ENCODE measurements at places on chromosomes 6 and 20.

GRCh38 chr6:53615633-53616449 lies 49.7 kb downstream of the KLHL31 start:
- DNase-seq, result no peak

DNA sequence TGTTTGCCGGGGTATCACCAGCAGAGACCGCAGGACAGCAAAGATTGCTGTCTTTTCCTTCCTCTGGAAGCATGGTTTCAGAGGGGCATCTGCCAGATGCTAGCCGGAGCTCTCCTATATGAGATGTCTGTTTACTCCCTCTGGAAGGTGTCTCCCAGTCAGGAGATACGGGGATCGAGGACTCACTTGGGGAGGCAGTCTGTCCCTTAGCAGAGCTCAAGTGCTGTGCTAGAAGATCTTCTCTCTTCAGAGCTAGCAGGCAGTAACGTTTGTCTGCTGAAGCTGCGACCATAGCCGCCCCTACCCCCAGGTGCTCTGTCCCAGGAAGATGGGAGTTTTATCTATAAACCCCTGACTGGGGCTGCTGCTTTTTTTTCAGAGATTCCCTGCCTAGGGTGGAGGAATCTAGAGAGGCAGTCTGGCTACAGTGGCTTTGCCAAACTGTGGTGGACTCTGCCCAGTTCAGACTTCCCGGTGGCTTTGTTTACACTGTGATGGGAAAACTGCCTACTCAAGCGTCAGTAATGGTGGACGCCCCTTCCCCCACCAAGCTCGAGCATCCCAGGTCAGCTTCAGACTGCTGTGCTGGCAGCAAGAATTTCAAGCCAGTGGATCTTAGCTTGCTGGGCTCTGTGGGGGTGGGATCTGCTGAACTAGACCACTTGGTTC lies 133.0 kb upstream of the FLRT3 start:
- no peak for DNase-seq

GRCh38 chr20:36959242-36959641 lies 7.7 kb upstream of the SAMHD1 start:
- DNase-seq, result no peak

GRCh38 chr20:19451923-19452295 lies 239.5 kb downstream of the SLC24A3 start:
- no peak for DNase-seq

DNA sequence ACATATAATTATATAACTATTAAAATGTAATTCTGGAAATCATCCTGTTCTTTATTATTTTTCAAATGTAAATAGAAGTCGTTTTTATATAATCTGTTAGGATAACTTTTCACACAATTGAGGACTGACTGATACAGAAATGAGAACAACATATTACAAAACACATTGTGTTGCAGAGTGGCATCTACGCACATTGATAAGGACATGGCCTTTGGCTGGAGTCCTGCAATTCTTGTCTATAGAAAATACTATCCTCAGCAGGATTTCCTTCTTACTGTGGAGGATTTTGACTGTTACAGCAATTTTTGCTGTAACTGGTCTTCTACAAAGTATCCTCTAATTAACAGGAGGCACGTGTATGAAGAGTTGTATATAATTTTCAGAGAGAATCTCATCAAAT lies 19.8 kb downstream of the SH3BGRL2 start:
- DNase-seq, result no peak

DNA sequence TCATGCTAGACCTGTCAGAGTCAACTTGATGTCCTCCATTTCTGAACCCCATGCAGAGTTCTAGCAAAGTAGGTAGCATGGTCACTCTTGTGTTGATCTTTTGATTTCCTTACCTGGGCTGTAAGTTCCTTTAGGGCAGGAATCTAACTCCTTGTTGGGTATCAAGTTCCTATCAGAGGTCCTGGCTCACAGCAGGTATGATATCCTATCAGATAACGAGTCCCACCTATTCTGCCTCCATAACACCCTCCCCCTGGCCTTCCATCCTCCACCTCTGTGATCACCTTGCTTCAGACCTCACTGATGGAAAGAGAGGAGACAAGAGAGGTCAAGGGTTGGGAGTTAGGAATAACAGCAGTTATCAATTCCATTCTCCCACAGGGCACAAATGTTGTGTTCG lies 76.1 kb downstream of the CDC40 start:
- no peak for DNase-seq

- DNase-seq, result no peak
Observed at GRCh38 chr20:12014276-12014675, 96.6 kb downstream of the BTBD3 start.

- no peak for DNase-seq
Observed at GRCh38 chr6:151054306-151054705, 185.5 kb upstream of the AKAP12 start.

DNA sequence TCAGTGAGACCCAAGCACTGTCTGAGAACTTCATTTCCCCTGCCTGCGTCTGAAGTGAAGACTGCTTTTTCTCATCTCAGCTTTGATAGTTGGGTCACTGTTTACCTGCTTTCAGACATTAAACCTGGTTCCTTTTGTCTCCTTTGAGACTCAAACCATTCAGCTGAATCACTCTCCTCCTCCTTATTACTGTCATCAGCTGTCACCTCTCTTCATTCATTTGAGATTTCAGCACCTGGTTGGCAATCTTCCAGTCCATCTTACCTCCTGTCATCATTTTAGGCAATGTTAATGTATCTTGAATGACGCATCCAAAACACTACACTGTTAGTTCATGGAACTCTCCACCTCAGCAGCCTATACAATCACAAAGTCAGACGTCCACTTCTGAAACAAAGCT lies 34.3 kb upstream of the SOX4 start:
- no peak for DNase-seq

- DNase-seq, result no peak
Observed at GRCh38 chr6:119148825-119149525, 70.5 kb upstream of the FAM184A start.

DNA sequence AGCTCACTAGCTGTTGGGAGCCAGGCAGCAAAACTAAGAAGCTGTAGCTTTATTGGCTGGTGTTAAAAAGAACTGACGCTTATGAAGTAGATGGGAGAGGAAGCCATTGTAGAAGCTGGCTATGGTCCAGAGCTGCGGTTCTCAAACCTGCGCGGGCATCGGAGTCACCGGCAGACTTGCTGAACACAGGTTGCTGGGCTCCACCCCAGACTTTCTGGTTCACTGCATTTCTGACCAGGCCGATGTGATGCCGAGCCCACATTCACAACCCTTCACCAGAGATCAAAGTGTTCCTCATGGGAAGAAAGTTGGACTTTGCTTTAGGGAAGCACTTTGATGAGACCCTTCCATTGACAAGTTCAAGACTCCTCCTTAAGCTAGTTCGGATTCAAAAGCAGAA lies 231.6 kb downstream of the QKI start:
- no peak for DNase-seq

GRCh38 chr6:12622566-12622965 lies 94.0 kb upstream of the PHACTR1 start:
- no peak for DNase-seq

DNA sequence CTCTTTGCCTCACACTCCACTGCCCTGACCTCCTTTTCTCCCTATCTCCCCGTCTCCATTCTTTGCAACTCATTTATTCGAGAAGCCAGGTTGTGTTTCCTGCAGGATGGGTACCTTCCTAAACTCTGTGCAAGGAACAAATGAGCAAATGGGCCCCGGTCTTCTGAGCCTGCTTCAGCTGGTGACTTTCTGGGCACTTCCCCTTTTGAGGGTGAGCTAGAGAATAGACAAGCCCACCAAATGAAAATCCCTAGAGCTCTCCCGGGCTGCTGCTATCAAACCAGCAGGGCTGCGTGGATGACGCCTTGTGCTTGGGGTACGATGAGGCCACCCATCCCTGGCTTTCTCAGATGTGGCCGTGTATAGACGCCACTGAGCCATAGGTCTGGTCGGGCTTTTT lies 91.0 kb upstream of the FOXA2 start:
- no peak for DNase-seq

- DNase-seq, result no peak
Observed at GRCh38 chr20:6919792-6920468, 152.4 kb downstream of the BMP2 start.

- no peak for DNase-seq
Observed at GRCh38 chr6:132495604-132496079, 17.3 kb downstream of the STX7 start.

DNA sequence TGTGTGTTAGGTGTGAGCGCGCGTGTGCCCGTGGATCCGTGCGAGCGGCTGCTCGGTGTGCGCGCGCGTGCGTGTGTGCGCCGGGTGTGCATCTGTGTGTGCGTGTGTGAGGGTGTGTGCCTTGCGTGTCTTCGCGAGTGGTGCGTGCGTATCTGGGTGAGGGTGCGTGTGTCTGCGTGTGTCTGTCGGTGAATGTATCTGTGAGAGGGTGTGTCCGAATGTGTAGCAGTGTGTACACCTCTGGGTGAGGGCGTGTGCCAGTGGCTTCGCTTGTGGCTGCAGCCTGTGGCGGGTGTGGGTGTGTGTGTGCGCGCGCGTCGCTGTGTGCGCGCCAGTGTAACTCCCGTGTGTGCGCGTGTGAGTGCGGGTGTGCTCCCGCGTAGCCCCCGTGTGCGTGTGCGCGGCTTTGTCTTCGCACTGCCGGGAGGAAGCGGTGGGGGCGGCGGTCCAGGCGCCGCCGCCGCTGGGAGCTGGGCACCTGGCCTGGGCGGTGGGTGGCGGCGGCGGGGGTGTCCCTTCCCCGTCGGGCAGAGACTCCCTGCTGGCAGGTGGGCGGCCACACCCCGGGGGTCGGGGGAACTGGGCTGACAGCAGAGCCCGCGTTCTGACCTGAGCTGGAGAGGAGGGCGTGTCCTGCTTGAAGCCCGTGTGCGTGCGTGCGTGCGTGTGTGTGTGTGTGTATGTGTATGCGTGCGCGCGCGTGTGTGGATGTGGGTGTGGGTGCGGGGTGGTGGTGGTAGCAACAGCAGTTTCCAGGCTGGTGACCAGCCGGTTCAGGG lies 61.3 kb upstream of the EPB41L1 start:
- DNase-seq, result no peak

DNA sequence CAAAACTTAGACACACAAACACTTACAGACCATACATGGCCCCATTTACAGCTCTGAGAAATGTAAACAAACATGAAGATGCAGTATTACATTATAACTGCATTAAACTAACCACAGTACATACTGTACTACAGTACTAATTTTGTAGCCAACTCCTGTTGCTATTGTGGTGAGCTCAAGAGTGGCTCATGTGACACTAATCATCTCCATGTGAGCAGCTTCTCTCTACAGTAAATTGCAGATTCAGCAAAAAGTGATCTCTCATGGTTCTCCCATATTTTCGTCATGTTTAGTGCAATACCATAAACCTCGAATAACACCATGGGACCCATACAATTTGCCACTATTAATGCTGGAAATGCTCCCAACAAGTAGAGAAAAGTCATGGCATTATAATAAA lies 860.4 kb downstream of the EPHA7 start:
- no peak for DNase-seq

- DNase-seq, result no peak
Observed at GRCh38 chr6:139010674-139011073, 17.9 kb upstream of the ABRACL start.

DNA sequence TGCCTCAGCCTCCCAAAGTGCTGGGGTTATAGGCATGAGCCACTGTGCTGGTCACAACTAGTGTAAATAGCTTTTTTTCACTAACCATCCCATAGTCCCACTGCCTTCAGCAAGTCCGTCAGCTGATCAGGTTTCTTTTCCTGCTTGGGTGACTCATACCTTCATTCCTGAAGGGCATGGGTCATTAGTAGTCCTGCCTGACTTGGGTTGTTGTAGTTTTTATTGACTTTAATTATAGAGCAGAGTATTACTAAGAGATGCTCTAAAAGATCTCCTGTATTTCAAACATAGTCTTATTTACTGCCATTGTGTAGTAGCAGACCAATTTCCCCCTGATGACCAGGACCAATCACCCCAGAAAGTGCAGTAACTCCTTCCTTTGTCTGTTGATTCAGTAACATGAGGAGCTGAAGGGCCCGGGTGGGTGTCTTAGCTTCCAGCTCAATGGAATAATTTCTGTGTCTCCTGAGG lies 25.8 kb downstream of the HLA-C start:
- DNase-seq, result no peak

GRCh38 chr6:112360498-112360897 lies 13.4 kb downstream of the RFPL4B start:
- no peak for DNase-seq

Measured in AML-193 (cell line).